M059J (cell line): ENCODE measurements at places on chromosomes 11 and 22.

- DNase-seq: no peak
Measured at GRCh38 chr22:27237080-27237741, 564.3 kb downstream of the MN1 start.

DNA sequence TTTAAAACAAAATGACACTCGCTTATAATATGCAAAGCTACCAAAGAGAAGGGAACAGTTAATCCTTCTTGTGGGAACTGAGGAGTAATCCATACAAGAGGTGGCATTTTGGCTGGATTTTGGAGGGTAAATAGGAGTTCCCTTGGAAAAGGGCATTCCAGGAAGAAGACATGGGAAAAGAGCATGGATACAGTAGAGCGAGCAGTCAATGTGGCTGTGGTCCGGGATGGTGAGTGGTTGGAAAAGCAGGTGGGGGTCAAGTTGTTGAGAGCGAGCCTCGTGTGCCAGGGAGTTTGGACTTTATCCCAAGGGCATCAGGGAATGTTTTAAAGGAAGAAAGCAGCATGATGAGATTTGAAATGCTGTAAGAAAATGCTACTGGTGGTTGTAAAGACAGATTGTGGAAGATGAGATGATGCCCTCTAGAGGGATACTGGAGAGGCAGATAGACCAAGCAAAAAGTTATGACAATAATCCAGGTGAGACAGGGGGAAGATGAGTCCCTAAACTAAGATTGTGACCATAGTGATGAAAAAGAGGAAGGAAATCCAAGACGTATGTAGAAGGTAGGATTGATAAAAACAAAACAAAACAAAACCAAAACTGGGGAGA is 3.8 kb upstream of the MMP7 start:
- DNase-seq: no peak

- no peak for DNase-seq
Measured at GRCh38 chr22:42281706-42282251, 11.3 kb upstream of the TCF20 start.

DNA sequence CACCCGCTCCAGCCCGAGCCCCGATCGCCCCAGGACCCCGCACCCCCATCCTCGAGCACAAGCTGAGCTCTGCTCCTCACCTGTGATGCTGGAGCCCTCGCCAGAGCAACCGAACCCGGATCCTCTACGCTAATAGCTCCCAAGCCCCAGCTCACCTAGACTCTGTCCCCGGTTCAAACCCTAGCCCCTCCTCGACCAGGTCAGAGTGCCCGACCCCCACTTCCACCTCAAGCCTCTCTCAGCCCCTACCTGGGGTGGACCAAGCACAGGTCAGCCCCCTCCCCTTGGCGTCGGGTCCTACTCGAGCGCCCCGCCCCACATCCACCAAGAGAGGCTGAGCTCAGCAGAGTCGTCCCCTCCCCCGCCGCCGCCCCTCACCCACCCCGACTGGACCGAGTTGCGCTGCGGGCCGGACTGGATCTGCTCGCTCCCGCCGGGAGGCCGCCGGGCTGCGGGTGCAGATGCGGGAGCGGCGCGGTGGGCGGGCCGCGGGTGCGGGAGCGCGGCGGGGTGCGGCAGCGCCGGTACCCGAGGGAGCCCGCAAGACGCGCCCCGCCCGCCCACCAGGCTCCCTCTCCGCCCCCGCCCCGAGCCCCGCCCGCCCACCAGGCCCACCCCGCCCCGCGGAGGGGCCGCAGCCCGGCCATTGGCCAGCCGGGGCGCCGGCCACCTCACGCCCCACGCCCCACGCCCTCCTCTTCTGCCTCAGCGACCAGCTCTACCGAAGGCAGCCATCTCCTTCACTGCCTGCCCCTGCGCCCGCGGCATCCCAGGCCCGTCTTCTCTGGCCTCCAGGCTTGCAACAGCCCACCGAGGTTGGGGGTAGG is 577 bp upstream of the DKK3 start:
- peak; percentile 65 for DNase-seq

GRCh38 chr11:36271794-36272407 is 17.3 kb downstream of the COMMD9 start:
- DNase-seq: peak; percentile 72

DNA sequence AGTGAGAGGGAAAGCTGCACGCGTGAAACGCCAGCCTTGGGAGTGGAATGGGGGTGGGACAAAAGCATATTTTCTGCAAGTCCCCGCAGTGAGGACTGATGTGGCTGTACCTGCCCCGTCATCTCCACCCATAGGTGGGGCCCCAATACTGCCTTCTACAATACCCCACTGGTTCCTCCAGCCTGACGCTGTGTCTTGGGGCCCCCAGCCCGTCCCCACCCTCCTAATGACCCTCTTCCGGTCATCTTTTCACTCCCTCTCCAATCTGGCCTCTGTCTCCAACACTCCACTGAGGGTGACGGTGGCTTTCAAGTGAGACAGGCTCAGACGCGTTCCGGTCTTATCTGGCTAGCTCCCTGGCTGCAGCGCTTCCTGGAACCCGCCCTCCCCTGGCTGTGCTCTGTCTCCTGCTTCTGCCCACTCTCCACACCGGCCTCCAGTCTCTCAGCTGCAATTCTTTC is 104.2 kb downstream of the MICAL3 start:
- no peak for DNase-seq

GRCh38 chr11:118979434-118979833 is 7.9 kb downstream of the FOXR1 start:
- DNase-seq: no peak

- no peak for DNase-seq
Measured at GRCh38 chr22:19530751-19531150, 6.5 kb upstream of the CLDN5 start.

DNA sequence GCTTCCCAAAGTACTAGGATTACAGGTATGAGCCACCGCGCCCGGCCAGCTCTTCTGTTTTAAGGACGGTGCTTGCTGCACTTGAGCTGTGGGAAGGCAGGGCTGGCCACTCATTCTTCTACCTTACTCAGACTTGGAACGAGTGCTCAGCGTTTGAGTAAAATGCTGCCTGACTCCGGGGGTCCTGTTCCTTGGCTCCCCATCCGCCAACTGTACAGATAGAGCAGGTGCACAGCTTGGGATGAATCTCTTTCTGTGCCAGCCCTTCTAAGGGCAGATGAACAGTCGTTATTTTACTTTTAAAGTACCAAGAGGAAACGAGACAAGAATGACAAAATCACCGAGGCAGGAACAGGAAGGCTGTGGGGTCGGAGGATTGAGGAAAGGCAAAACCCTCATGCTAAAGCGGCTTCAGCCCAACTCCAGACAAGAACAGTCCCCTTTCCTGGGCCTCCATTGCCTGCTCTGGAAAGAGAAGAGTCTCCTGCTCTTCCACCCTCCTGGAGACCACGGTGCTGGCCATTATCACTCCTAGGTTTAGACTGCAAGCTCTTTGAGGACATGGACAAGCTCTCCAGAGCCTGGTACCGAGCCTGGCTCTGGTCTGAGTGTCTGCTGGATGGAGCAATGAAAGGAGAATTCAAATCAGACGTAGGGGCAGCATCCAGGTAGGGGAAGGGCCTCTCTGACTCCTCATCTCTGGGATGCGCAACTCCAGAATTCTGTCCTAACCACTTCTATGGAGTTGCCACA is 1.1 kb upstream of the SUN2 start:
- DNase-seq: no peak
